ENCODE measurements at places on chromosomes 13 and 19.

GRCh38 chr19:19056636-19057275, 7.0 kb upstream of the SLC25A42 start:
- no peak for DNase-seq

- no peak for DNase-seq
Observed at GRCh38 chr19:7368456-7368855, 19.7 kb downstream of the ARHGEF18 start.

DNA sequence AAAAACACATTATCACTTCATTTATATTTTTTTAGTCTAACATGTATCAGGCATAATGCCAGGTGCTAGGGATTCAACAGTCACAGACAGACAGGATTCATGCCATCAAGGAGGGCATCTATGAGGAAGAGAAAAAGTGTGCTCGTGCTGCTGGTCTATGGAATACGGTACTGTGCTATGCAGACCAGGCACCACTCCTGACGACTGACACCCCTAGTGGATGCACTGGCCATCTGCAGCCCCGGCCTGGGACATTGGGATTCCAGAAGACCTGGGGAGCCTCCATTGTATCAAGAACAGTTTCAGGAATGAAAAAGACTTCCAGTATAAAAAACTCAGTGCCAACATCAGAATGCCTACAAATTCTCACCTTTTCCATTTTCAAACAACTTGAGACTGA, 94.0 kb downstream of the KLF12 start:
- DNase-seq, result no peak

DNA sequence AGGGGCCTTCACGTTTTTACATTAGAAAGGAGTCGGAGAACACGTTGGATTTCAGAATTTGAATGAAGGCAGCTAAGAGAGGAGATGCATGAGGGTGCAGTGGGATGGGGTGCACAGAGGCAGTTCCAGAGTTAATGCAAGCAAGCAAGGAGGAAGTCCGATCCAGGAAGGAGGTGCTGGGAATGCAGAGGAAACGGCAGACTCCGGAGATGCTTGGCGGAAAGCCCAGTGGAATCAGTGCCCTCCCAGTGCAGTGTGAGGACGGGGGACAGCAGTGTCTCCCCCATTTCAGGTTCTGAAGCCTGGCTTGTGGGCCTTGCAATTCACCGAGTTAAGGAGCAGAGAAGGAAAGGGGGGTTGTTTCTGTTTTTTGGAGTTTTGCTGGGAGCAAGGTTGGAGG, 100.4 kb downstream of the COL4A2 start:
- DNase-seq, result no peak

DNA sequence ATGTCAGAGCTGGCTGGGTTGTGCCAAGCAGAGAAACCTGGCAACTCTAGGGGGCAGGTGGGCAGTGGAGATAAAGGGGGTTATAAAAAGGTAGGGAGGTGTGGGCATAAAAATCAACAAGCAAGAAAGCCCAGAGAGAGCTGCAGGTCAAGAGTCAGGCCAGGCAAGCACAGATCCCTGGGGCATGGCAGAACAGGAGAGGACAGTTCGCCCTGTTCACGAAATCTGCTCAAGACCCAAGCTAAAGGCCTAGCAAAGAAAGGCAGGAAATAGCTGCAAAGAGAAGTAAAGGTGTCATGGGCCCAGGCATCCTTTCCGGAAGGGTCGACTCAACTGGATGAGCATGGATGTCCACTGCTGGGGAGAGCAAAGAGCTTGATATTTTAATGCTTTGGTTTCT, 3.4 kb downstream of the MBNL2 start:
- DNase-seq, result no peak

DNA sequence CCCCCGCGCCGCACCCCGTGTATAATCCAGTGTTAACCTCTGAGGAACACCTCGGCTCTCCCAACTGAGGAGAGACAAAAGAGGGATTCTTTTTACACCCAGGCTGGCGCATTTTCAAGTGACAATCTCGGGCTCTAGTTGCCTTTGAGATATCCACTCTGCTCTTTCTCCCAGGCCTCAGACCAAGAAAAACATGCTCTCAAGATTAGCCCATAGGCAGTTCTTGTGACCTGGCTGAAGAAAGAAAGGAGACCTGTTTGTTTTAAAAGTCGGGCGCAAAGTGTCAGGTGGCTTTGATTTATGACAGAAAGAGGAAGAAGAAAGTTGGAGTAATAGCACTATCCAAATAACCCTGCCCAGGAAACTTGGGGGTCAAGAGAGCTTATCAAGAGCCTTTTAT, 27.3 kb downstream of the SHISA2 start:
- DNase-seq, result no peak

DNA sequence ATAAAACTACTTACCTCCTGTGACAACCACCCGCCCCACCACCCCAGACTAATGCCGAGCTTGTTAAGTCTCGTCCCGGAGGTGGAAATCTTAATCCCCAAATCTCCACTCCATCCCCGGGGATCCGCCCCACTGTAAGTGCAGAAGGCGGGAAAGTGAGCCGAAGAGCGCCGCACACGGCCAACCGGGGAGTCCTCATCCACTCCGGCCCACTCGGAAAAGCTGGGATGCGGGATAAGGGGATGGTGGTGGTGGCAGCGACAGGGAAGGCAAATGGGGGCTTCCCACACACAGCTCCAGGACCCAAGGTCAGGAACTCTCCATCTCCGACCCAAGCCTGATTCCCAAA, 621 bp downstream of the FBL start:
- no peak for DNase-seq

DNA sequence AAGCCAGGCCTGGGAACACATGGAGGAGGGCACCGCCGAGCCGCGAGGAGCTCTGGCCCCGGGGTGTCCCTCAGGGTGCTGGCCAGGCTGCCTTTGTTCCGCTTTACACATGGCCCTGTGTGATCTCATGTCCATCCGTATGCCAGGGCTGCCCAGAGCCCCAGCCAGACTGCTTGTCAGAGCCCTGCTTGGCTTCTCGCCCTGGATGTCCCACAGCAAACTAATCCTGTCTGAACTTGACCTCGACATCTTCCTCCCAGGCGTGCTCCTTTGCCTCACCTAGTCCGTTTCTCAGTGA, 14.3 kb downstream of the BCKDHA start:
- DNase-seq, result no peak

- peak; percentile 70 for DNase-seq
Observed at GRCh38 chr19:53192771-53193534, at the start of gene ZNF665. ZNF665 (minus strand) TSS chr19:53193358; CDS start chr19:53182898, 10,460 bp downstream.

DNA sequence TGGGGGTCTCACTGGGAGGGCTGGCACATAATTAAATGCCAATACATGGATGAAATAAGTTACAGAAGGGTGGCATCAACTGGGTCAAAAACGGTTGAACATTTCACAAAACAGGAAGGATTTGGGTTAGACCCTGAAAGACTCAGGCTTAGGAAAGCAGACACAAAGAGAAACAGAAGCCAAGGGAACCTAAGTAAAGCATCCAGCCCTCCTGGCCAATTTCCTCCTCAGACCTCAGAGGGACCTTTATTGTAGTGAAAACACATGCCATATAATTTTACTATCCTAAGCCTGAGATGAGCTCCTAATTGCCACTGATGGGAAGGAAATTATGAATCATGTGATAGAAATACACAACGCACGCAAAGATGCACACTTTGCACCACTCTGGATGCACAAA, 12.1 kb upstream of the CEACAM3 start:
- DNase-seq, result no peak

DNA sequence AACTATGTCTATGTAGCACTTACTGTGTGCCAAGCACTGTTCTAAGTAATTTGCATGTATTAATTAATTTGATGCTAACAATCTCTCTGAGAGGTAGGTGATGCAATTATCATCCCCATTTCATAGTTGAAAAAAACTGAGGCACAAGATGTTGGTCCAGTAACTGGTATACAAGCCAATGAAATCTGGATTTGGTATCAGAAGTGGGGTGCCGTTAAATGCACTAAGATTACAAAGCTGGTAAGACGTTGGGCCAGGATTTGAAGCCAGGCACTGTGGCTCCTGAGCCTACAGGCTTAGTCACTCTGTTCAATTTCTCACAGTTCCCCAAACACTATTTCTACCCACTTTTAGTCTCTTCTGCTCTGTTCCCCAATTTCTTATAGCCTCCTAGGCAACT, 70.4 kb upstream of the CACNA1A start:
- DNase-seq, result no peak

DNA sequence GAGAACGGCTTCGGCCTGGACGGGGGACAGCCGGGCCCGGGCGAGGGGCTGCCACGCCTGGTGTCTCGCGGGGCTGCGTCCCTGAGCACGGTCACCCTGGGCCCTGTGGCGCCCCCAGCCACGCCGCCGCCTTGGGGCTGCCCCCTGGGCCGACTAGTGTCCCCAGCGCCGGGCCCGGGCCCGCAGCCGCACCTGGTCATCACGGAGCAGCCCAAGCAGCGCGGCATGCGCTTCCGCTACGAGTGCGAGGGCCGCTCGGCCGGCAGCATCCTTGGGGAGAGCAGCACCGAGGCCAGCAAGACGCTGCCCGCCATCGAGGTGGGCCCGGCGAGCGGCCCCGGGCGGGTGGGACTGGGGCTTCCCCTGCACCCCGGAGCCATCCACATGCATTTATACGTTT, 10.7 kb downstream of the RELB start:
- no peak for DNase-seq

GRCh38 chr13:35198613-35199200, 256.6 kb downstream of the NBEA start:
- DNase-seq, result no peak

- peak; percentile 40 for DNase-seq
Observed at GRCh38 chr19:1408300-1409203, 1.2 kb downstream of the DAZAP1 start.

DNA sequence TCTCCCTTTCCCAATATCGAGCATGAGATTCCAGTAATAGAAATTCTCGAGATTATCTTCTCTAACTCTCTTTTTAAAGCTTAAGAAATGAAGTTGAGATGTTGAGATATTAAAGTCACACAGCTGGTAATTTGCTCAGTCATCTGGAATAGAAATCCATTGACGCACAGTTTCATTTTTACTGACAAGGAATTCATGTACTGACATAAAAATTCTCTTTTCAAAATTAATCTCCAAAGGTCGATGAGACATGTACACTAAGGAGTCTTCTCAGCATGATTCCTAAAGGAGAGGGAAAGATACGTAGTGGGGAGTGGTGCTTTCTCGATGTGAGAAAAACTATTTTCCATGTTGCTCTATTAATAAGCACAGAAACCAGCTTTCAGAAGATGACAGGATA, 1639.5 kb upstream of the MIR17HG start:
- no peak for DNase-seq

DNA sequence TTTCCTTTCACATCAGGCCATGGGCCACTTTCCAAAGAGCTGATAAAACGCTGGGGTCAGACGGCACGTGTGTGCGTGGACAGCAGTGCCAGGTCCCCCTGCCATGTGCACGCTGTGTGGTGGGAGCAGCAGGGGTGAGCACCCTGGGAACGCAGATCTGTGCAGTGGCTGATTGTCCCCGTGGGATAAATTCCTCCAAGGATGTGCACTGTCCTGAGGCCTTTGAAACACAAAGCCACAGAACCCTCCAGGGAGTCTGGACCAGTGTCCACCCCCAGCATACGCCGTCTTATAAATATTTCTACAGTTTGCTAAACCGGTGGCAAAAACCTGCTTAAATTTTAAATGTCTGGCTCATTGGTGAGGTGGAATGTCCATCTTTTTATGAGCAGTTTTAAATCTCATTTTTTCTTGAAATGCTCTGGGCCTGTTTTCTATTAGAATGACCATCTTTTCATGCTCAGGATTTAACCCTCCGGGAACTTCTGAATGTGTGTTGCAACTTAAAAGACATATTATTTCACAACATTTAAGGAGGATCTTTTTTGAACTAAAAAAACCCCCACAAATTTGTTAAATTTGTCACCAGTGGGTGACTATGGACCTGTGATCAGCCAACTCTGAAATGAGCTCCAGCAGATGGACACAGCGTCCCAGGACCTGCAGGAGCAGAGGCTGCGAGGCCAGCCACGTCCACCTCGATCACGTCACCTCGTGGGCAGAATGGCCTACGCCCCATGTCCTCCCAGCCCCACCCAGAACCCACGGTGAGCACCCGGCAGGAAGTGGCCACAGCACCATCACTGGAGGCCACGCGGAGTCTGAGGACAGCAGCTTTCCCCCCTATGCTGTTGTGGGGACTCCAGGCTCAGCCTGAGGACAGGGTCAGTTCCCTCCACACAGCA, 68.6 kb downstream of the RASA3 start:
- DNase-seq, result no peak

GRCh38 chr13:85549819-85550218, 249.4 kb downstream of the SLITRK6 start:
- DNase-seq, result no peak

DNA sequence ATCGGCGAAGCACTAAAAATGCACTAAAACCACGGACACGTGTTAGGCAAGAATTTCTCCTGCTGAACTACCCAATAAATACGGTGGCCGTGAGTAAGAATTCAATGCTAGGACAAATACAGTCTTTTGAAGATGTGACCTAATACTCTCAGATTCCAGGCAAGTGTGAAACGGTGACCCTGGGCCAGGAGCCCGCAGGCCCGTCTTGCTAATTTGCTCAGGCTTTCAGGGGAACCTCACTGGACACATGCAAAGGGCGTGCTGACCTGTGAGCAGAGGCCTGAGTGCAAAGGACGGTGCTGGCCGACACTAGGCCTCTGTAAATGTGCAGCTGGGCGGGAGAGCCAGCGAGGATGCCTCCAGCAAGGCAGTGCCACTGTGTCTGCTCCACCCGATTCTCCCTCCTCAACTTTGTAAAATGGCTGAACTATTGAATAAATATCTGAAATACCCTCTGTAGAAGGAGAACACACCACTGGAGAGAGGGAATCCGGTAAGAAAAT, 70.1 kb downstream of the STK24 start:
- DNase-seq, result no peak

Data from activated CD4-positive, CD25-positive, alpha-beta regulatory T cell treated with anti-CD3 and anti-CD28 coated beads, Interleukin-2, amount 50 U/mL, for 16 hours (primary cell).